ENCODE measurements at places on chromosomes 16 and 17.

DNA sequence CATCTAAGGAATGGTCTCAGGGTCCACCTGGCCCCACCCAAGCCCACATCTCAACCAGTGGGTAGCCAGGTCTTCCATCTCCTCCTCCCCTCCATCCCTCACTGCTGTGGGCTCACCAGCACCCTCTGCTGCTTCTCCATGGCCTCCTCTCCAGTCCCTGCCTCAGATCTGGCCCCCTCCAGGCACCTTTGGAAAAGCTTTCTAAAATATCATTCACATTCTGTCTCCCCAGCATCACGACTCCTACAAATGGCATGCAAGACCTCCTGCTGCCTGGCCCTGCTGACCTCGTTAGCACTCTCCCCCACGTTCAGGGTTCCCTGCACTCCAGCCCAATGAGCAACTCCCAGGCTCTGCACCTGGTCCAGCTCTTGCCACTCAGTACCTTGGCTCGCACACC, 13.7 kb downstream of the GLP2R start:
- no peak for DNase-seq

DNA sequence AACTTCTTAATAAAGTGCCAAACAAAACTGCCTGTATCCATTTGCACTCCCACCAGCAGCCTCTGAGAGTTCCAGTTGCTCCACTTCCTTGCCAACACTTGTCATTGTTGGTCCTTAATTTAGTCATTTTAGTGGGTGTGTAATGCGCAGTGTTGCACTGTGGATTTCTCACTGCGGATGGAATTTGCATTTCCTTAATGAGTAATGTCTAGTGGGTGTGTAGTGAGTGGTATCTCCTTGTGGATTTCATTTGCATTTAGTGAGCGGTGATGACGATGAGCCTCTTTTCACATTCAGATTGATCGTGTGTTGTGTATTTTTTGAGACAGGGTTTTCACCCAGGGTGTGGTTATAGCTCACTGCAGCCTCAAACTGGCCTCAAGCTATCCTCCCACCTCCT, 4.1 kb upstream of the MSLN start:
- no peak for DNase-seq

- no peak for DNase-seq
Measured at GRCh38 chr17:21029036-21029435, 13.8 kb downstream of the USP22 start.

DNA sequence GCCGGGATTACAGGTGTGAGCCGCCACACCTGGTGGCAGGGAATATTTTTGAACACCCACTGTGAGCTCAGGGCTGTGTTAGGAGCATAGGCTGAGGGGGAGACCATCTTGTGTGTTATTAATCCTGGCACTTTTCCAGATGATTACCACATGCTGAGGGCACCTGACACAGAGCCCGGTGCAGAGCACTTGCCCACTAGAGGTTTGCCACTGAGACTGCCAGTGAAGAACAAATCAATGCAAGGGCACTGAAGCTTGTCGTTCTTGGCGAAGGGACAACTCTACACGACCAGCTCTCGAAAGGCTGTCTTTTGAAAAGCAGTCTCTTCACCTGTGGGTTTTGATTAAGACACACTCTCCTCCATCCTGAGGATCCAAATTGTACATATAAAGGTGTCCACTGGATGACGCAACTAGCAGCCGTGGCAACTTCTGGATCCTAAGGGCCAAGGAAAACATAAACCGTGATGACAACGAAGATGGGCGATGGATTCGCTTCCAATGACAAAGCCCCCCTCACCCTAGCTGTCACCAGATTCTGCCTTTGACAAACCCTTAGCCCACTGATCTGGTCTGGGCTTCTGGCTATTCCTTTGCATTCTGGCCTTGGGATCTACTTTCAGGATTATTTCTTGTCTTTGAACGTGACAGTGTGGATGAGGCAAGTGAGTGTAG, 28.7 kb downstream of the WIPI1 start:
- no peak for DNase-seq

DNA sequence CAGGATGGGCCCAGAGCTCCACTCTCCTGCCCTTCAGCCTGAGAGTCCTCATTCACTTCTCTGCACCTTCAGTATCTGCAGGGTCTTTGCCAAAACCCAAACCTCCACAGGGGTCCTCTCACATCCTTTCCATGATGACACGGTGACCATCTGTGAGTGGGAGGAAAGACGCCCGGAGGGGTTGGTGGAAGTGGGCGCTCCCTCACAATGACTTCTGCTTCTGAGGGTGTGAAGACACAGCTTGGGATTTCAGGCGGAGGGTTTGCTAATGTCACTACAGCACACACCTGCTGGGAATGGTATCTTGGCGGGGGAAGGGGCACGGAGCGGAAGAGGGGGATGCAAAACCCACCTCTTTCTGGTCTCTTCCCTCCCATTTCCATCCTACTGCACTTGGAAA, 115.1 kb upstream of the SDK2 start:
- DNase-seq = no peak

GRCh38 chr17:81257533-81257932, 18.4 kb downstream of the NDUFAF8 start:
- DNase-seq = no peak

- DNase-seq = peak; percentile 83
Measured at GRCh38 chr17:40582328-40582901, 17.1 kb upstream of the CCR7 start.

- no peak for DNase-seq
Measured at GRCh38 chr17:79192503-79193351, 118.1 kb downstream of the ENGASE start.

GRCh38 chr16:84537491-84538151, 33.2 kb upstream of the MEAK7 start:
- DNase-seq = no peak

DNA sequence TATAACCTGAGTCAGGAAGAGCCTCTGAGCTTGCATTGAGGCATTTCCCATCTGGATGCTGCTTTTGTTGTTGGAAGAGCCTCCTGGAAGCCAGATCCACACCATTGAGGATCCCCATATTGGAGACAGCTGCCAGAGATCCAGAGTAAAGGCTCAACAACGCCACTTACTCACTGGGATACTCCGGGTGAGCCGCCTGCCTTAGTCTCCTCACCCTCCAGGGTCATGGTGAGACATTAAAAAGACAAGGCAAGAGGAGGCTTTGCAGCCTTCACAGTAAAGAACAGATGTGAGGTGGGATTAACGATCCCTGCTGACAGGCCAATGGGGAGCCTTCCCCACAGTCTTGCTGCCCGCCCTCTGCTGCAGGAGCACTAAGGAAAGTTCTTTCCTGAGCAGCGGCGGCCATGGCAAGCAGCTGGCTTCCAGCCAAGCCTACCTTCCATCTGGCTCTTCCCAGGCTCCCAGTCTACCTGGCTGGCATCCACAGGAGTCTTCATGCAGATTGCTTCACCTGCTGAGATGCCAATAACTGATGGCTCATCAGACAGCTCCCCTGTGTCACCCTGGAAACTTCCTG, 198.5 kb downstream of the CYLD start:
- no peak for DNase-seq

- DNase-seq = no peak
Measured at GRCh38 chr17:66939461-66940114, 24.9 kb upstream of the CACNG4 start.
